Glutamatergic neuron (in vitro differentiated cells): ENCODE measurements at places on chromosomes 16 and 17.

GRCh38 chr17:57051886-57052361, 33.1 kb upstream of the AKAP1 start:
- DNase-seq = no peak

DNA sequence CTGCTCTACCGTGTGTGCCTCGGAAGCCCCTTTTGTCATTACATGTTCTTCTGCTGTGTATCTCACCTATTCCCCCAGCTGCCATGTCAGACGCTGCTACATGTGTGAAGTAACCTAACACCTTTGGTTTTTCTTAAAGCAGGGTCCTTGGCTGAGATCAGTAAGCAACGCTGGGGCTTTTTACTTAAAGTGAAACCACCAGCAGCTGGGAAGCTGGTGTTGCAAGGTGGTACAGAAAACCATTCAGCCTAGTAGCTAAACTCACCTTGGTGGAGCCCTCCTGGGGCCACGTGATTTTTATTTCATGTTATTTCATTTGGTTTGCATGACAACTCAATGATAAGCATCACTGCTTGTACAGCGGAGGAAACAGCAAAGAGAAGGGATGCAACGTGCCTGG, 62.6 kb downstream of the PLCG2 start:
- DNase-seq = no peak

- DNase-seq = no peak
These were observed 83.5 kb downstream of the ADCY9 start for GRCh38 chr16:4032768-4033167.

GRCh38 chr17:81998212-81998611, 20.8 kb downstream of the ASPSCR1 start:
- DNase-seq = no peak
